Calu3 (cell line): ENCODE measurements at places on chromosomes 6 and 20. TPM values are rescaled to one million over a fixed set of nuclear protein-coding genes. Genes with fewer than 3 reads are reported as not detected.

DNA sequence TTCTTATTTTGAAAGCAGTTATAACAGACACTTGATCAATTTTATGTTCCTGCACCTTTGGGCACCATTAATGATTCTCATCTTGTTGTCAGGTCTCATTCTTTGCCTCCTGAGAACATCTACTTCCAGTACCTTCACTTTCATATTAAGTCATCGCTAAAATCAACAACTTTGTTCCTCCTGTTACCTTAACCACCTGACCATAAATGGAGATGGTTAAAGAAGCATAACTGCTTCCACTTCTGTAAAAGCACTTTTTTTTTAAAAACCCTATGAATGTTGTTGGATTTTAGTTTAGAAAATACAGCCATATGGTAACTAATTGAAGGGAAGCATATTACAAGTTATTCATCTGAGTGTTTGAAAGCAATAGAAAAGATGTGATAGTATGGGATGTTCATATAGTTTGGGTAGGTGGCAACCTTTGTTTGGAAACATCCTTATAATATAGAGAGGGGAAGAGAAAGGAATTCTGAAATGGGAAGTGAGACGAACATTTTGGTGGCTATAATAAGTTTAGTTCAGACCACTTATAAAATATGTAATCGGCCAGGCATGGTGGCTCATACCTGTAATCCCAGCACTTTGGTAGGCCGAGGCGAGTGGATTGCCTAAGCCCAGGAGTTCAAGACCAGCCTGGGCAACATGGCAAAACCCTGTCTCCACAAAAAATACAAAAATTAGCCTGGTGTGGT, 53.9 kb downstream of the AFG1L start:
- no peaks in the 10 kb centered on the region for H3K27me3 ChIP-seq
- no peak overlapping the region for H3K27ac ChIP-seq
- H3K36me3 ChIP-seq = no peaks in the 10 kb centered on the region
- DNase-seq = no peak
- no peak overlapping the region for H3K4me3 ChIP-seq

C6orf15 gene
- not detected in 2 replicates for total RNA-seq

- peaks cover 66% of the 10 kb centered on the region for H3K4me1 ChIP-seq
- H3K36me3 ChIP-seq = peaks cover 19% of the 10 kb centered on the region
- no peaks in the 10 kb centered on the region for H3K27me3 ChIP-seq
- DNase-seq = no peak
- H3K4me3 ChIP-seq = no peak overlapping the region
Measured at GRCh38 chr6:168671028-168671862, 230.3 kb downstream of the SMOC2 start.

C20orf202 gene
- total RNA-seq = 0.22 TPM in 1 of 2 replicates, not detected in the other

DNA sequence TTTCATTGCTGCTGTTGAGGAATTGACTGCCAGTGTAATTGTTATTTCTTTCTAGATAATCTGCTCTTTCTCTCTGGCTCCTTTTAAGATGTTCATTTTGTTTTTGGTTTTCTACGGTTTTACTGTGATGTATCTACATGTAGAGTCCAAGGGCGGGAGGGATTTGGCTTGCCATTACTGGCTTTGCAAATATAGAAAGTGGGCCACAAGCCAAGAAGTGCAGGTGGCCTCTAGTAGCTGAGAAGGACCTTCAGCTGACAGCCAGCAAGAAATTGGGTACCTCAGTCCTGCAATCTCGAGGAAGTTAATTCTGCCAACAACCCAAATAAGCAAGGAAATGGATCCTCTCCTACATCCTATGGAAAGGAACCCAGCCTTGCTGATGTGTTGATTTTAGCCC, 42.8 kb upstream of the GLP1R start:
- H3K36me3 ChIP-seq = no peaks in the 10 kb centered on the region
- no peak for DNase-seq
- H3K4me1 ChIP-seq = no peaks in the 10 kb centered on the region
- no peak overlapping the region for H3K27ac ChIP-seq

AFG1L gene
- total RNA-seq = 7.1 and 7.7 TPM in 2 replicates

DNA sequence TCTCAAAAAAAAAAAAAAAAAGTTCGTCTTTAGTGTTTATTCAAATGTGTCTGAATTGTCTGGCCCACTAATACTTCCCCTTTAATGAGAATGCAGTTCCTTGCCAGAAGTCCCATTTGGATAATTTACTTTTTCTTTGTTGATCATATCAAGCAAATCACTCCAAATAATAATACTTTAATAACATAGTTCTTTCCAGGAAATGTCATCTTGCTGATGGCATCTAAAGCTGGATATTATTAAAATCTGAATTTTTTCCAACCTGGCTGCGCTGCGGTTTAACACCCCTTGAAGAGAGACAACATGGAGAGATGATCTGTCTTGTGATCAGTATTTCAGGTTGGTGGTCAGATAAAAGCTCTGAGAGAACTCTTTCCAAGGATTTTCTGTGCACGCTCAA, 111.2 kb upstream of the CNKSR3 start:
- no peak overlapping the region for H3K27ac ChIP-seq
- no peaks in the 10 kb centered on the region for H3K27me3 ChIP-seq
- no peaks in the 10 kb centered on the region for H3K4me1 ChIP-seq
- no peak overlapping the region for H3K4me3 ChIP-seq

HLA-DRB5 gene
- total RNA-seq = 13.7 and 16.1 TPM in 2 replicates

- H3K4me3 ChIP-seq = no peak overlapping the region
- H3K27ac ChIP-seq = no peak overlapping the region
- DNase-seq = no peak
- peaks cover 4% of the 10 kb centered on the region for H3K4me1 ChIP-seq
Measured at GRCh38 chr20:38997622-38998021, 35.5 kb downstream of the DHX35 start.

GRCh38 chr6:24743265-24743943, 24.4 kb upstream of the C6orf62 start:
- peaks cover 27% of the 10 kb centered on the region for H3K4me1 ChIP-seq
- H3K4me3 ChIP-seq = peak overlapping the region; percentile 24
- H3K27me3 ChIP-seq = no peaks in the 10 kb centered on the region

TNXB gene
- 10.6 and 11.3 TPM in 2 replicates for total RNA-seq

DNA sequence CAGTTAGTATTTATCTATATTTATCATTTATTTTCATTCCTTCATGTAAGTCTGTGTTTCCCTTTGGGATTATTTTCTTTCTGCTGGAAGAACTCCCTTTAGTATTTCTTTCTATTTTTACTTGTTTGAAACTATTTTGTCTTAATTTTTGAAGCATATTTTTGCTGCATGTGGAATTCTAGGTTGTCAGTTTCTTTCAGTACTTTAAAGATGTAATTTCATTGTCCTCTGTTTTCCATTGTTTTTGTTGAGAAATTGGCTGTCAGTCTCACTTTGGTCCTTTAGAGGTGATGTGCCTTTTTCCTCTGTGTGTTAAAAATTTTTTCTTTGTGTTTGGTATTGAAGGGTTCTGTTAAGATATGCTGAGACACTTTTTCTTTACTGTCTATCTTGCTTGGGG, 17.1 kb downstream of the RNF182 start:
- no peaks in the 10 kb centered on the region for H3K4me1 ChIP-seq
- DNase-seq = no peak
- H3K36me3 ChIP-seq = no peaks in the 10 kb centered on the region
- no peaks in the 10 kb centered on the region for H3K27me3 ChIP-seq
- H3K27ac ChIP-seq = no peak overlapping the region

HSPA12B gene
- total RNA-seq = not detected in 2 replicates

- no peaks in the 10 kb centered on the region for H3K4me1 ChIP-seq
- no peaks in the 10 kb centered on the region for H3K36me3 ChIP-seq
- H3K4me3 ChIP-seq = no peak overlapping the region
- H3K27me3 ChIP-seq = peaks cover 60% of the 10 kb centered on the region
Measured at GRCh38 chr20:2757969-2758368, 42.5 kb downstream of the CPXM1 start.

TBC1D32 gene
- total RNA-seq = 8.4 and 8.9 TPM in 2 replicates

SPDEF gene
- 6.3 and 7.9 TPM in 2 replicates for total RNA-seq

DNA sequence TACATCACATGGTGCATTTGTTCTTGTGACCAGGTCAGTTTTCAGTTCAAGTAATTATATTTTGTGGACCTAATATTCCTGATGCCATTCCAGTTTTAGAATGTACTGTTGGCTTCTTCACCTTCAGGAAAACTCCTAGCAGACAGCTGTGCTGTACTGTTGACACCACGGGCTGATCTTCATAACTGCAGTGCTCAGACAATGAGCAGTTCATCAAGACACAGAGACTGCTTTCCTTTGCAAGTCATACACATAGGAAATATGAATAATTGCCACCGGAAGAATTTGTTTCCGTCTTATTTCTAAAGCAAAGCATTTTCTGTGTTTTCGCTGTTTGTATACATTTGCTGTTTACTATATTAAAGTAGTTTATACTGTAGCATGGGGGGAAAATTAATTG, 89.8 kb downstream of the C6orf118 start:
- no peaks in the 10 kb centered on the region for H3K4me1 ChIP-seq
- H3K27ac ChIP-seq = no peak overlapping the region
- no peak for DNase-seq
- no peaks in the 10 kb centered on the region for H3K36me3 ChIP-seq
- H3K27me3 ChIP-seq = no peaks in the 10 kb centered on the region

DNA sequence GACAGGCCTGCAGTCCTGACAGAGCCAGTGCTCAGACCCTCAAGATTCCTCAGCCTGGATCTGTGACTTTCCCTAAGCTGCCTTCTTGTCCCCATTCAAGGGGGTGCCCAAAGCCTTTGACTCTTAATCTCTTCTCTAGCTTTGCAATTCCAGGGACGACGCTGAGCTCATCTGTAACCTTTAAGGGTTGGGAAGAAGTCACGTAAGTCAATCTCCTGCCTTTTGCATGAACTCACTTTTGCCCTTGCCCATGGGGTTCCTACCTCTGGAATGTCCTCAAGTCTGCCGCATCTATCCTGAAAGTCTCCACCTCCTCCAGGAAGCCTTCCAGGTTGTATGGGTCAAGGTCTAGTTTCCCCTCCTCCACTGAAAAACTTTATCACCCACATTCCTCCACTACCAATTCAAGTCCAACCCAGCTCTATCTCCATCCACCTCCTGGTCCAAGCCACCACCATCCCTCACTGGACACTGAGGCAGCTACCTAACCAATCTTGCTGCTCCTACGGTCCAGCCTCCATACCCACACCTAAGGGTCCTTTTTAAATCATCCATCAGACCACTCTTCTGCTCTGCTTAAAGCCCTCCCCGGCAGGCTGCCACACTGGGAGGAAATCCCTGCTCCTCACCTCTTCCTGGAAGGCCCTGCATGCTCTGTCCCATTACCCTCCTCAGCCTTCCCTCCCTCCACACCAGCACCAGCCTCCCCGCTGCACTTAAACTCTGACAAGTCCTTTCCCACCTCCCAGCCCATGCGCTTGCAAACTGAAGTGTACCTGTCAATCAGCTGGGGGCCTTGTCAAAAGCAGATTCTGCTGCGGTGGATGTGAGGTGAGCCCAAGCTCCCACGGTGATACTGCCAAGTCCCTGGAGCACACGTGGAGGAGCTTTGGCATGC, 29.7 kb downstream of the PREX1 start:
- no peaks in the 10 kb centered on the region for H3K4me1 ChIP-seq
- no peak for DNase-seq
- H3K36me3 ChIP-seq = no peaks in the 10 kb centered on the region
- H3K27me3 ChIP-seq = peaks cover 56% of the 10 kb centered on the region
- no peak overlapping the region for H3K27ac ChIP-seq

GNRH2 gene
- 0.50 and 1.7 TPM in 2 replicates for total RNA-seq

DNA sequence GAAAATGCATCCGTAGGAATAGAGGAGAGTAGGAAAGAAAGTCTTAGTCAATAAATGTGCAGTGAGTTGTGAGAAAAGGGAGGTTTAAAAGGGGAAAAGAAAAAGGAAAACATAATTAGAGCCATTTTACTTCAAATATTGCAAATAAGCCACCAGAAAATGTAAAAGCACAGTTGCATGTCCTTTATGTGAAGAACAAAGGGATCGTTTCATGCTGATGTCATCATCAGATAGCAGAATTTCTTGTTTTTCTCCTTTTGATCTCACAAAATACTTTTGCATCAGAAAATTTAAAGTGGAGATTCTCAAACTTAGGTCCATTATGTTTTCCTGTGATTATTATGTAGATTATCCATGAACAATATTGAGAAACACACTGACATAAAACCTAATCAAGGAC, 166.7 kb downstream of the HAO1 start:
- H3K4me3 ChIP-seq = no peak overlapping the region
- H3K27me3 ChIP-seq = no peaks in the 10 kb centered on the region
- peaks cover 8% of the 10 kb centered on the region for H3K4me1 ChIP-seq
- no peak overlapping the region for H3K27ac ChIP-seq

DNA sequence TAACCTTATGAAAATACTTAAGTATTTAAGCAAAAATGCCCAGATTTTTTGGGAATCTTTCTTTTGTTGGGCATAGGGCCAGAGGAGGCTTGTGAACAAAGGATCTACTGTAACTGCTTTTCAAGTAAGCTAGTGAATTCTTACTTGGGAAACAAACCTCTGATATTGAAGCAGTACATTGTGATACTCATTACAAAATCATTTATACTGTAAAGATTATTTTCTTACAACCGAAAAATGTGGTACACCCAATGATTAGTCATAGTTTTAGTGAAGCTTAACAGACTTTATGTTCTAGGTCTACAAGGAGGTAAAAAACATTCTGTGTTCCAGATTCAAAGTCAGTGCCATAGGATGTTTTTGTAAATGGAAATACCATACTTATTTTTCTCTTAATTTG, 272.9 kb upstream of the KCNQ5 start:
- no peaks in the 10 kb centered on the region for H3K36me3 ChIP-seq
- no peak overlapping the region for H3K4me3 ChIP-seq
- no peaks in the 10 kb centered on the region for H3K4me1 ChIP-seq
- no peaks in the 10 kb centered on the region for H3K27me3 ChIP-seq
- no peak for DNase-seq

- no peaks in the 10 kb centered on the region for H3K27me3 ChIP-seq
- no peaks in the 10 kb centered on the region for H3K36me3 ChIP-seq
- DNase-seq = no peak
- no peak overlapping the region for H3K27ac ChIP-seq
- H3K4me1 ChIP-seq = peaks cover 38% of the 10 kb centered on the region
Measured at GRCh38 chr20:1800180-1800579, 95.0 kb upstream of the SIRPA start.

DNA sequence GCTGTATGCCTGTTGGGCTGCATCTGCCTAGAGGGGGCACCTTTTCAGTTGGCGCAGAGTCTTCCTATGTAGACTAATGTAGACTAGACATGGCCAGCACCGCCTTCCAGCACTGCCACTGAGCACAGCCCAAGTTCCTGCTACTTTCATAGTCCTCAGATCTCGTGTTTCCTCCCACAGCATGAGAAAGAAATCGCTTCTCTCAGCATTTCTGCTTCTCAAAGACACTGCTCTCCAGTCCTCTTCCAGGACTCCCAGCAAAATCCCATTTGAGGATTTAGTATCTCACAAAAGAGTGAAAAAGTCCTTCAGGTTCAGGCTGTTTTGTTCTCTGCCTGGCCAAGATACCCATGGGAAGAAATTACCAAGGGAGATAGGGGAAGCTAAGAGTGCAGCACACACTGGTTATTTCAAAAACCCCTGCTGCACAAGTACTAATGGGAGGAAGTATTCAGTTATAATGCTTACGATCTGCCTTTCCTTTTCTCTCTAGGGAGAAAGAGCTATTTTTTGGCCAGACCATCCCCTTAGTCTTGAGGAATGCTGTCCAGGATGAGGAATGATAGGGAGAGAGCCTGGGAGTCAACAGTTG, 35.7 kb downstream of the OGFRL1 start:
- no peaks in the 10 kb centered on the region for H3K4me1 ChIP-seq
- H3K36me3 ChIP-seq = no peaks in the 10 kb centered on the region
- DNase-seq = no peak
- no peaks in the 10 kb centered on the region for H3K27me3 ChIP-seq

GHRH gene
- total RNA-seq = not detected in 2 replicates
